ENCODE measurements at places on chromosomes 12 and 14.

- no peak for DNase-seq
These were observed 250.2 kb upstream of the OR4E1 start for GRCh38 chr14:21923820-21924219.

- no peak for DNase-seq
These were observed 100.7 kb downstream of the ITPR2 start for GRCh38 chr12:26732005-26732908.

DNA sequence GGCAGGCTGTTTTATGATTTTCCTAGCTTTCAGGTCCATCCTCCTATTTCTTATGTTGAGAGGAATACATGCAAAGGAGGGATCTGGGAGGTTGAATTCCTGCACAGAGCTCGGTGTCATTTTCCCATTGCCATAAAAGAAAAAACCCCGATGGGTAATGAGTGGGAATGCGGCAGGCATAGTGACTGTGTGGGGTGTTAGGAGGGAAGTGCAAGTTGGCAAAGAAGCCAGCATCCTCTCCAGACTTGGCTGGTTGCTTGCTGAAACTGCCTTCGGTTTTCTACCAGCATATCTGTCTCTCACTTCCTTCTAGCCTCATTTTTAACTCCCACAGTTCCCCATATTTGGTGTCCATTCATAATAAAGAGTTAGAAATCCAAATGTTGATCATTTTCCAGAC lies 1046.1 kb downstream of the SLC6A15 start:
- DNase-seq = no peak

DNA sequence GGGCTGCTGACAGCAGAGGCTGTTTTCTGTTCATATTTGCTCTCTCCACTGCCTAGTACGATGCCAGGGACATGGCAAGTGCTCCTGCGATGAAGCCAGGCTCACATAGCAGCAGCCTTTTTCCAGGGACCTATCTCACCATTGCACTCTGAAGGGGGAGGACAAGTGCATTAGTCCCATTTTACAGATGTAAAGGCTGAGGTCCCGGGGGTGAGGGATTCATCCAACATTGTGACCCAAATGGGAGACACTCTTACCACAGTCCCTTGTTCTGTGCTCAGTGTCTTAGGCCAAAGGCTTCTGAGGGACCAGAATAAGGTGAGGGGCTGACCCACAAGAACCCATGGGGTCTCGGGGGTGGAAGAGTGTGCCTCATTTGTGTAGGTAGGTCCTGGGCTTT lies 21.6 kb upstream of the ESRRB start:
- no peak for DNase-seq

DNA sequence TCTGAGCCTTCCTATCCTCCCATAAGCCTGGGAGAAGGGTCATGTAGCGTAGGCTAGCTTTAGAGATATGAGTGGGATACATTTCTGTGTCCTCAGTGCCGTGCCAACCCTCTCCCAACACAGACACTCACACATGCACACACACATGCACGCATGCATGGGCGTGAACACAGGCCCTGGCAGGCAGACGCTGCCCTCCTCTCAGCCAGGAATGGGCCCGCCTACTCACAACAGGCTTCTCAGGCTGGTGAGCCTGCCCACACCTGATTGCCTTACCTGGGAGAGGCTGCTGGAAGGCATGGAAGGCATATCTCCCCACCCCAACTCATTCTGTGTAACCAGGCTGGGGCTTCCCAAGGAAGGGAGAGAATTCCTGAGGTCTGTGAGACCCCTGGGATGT lies 12.8 kb upstream of the ACVR1B start:
- no peak for DNase-seq

GRCh38 chr12:108779998-108780688 lies 48.8 kb upstream of the CORO1C start:
- DNase-seq = no peak

- no peak for DNase-seq
These were observed 137.3 kb downstream of the FOXN3 start for GRCh38 chr14:89279649-89280232.

- DNase-seq = no peak
These were observed 49.1 kb upstream of the GPHB5 start for GRCh38 chr14:63367742-63368364.

DNA sequence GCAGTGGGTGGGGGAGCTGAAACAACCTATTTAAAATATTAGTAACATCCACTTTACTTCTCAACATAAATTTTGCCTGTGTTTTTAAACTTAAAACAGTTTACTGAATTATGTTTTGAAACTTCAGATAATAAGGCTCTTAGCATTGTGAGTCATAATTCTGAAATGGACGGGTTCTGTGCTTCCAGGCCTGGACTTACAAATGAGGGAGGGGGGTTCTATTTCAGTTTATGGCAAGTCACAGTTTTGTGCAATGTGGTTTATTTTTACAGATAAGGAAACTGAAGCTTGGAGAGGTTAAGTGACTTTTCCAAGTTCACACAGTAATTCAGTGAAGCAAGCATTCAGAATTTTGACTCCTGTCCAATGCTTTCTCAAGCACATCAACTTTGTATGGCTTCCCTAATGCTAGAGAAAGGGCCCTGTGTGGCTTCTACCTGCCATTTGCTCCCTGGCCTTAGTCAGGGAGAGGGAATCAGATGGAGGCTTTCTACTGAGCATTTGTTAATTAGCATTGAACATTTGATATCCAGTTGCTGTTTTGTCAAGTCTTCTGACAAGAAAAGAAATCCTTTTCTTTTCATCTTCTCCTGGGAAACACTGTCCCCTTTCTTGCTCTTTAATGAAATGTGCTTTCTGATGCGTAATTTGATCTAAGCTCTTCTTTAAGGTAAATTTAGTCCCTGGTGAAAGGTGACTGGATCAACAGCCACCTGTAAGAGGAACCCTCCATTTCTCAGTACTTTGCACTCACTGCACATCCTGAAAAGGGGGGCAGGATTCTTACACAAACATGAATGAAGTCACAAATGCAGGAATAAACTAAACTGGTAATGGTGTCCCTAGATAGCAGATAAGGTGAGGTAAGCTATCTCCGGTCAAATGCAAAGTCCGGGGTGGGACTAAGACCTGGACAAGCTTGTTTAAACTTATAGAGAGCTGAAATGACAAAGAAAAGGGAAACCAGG lies 2.5 kb upstream of the SALL2 start:
- DNase-seq = no peak

- no peak for DNase-seq
These were observed 97.4 kb downstream of the SRGAP1 start for GRCh38 chr12:63941879-63942278.

DNA sequence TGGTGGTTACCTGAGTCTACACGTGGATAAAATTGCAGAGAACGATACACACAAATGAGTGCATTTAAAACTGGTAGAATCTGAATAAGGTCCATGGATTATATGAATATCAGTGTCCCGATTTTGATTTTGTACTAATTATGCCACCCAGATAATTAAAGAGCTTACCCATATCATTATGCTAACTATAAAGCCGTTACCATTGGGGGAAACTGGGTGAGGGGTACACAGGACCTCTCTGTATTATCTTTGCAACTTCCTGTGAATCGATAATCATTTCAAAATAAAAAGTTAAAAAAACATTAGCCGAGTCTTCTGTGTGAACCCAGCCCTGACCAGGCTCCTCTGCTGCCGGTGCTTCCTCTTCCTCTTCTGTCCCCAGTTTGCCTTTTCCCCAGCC lies 107.1 kb downstream of the SMOC1 start:
- no peak for DNase-seq

DNA sequence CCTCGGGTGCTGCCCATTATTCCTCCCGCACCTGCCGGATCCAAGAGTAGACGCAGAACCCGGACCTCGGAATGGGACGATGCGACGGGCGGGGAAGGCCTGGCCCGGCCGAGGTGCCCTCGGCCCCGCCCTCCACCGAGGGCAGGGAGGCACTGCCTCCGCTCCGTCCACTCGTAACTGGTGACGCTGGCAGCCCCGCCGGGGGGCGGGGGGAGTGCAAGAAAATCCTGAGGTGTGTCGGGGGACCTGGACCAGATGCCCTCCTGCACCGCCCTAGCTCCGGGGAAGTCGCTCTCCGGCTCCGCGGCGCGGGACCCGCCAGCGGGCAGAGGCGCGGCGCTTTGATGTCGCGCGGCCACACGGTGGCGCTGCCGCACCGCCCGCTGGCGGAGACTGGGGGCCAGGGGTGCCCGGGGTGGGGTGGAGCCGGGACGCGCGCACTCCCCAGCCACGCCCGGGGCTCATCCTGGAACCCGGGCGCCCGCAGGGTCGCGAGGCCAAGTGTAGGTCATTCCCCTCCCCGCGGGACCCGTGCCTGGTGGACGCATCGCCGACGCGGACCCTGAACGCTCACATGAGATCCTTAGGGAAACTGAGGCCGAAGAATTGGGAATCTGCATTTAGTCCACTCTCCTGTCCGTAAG lies 202.8 kb downstream of the TTC8 start:
- peak; percentile 12 for DNase-seq

GRCh38 chr12:12551115-12551514 lies 11.5 kb downstream of the DUSP16 start:
- no peak for DNase-seq

GRCh38 chr12:96261557-96261956 lies 67.4 kb downstream of the ELK3 start:
- no peak for DNase-seq

DNA sequence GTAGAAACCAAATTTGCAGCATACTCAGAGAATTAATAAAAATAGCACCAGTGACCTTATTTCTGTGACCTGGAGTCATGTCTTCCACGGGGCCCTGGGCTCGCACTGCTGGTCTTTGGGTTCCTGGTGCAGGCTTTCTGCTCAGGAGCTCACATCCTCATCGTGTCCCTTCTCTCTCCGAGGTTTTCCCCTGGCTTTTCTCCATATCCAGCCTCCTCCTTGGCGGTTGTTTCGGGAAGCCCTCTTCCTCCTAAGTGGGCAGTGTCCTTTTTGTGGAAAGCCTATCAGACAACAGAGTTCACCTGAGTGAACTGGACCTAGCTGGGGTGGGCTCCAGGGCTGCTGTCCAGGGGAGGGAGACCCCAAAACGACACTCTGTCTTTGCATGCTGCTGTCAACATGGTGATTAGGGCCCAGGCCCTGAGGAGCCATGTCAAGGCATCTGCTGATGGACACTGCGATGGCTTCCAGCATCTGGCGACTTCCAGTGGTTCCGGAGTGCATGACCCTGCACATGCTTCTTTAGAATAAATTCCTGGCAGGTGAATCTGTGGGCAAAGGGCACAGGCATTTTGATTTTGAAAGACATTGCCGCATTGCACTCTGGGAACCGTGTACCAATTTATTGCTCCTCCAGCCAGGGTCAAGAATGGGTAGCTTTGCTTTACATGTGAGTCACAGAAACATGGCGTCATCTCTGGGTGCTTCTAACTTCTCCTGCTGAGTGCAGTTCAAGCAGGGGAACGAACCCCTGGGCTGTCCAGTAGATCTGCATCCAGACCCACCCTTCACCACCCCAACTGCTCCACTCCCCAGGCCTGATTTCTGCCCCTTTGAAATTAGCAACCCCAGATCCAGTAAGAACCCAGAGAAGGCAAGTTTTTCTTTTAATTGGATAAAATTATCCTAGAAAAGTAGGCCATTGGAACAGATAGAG lies 136.8 kb downstream of the ADGRD1 start:
- no peak for DNase-seq

GRCh38 chr12:69497308-69498026 lies 27.3 kb downstream of the FRS2 start:
- no peak for DNase-seq

DNA sequence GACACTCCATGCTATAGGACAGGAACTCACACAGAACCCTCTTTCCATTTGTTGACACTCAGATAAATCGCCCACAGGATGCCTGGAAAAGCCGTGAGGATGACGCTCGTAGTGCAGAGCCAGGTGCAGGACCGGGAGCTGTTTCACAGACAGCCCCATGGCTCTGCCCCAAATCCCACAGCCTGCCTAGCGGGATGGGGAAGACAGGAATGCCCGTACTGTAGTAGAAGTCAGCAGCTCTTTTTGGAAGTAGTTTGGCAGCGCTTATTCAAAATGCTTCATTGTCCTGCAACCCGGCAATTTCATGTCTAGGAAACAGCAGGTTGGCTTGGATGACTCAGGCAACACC lies 41.6 kb downstream of the JAG2 start:
- peak; percentile 19 for DNase-seq

DNA sequence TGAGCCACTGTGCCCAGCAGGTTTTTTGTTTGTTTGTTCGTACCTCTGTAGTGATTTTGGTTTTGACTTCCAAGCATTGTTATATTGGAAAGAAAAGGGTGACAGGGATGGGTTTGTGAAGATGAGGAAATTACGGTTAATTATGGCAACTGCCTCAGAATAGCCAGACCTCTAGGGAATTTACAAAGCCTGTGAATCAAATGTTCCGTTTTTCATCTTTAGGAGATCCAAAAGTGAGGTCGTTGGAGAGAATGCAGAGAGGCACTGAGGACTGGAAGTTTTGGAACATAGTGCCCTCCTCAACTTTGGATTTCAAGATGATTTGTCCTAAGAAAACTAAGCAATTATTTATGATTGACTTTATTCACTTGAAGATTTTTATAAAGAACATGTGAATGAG lies 54.5 kb upstream of the EVL start:
- DNase-seq = no peak

DNA sequence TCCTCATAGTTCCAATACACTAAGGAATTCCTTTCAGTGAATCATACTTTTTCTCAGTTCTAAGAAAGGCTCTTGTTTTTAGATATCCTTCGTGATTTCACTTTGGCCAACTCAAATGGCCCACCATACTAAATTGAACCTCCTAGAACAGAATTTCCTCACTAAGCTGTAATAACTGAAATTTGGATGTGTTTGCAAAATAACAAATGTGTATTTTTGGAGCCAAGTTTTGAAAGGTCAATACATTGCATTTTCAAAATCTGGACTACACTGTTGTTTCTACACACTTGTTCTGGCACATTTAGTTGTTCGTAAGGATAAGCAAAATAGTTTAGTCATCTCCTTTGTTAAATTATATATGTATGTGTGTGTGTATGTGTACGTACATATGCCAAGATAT lies 439.0 kb upstream of the STXBP6 start:
- no peak for DNase-seq

DNA sequence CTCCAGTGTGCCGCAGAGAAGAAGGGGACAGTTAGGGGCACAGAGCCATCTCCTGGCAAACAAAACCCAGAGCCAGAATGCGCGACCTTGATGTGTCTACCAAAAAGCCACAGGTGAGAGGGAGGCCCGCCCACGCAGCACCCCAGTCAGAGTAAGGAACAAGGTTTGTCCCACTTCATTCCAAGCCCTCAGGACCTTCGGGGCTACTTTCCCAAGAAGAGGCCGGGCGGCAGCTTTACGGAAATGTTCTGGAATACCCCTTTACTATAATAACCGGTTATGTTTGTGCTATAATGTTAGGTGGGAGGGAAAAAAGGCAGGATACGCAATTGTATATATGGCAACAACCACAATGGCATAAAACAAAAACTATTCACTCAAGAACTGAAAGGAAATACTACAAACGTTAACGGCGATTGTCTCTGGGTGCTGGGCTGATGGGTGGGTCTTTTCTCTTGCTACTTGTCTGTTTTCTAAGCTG lies 12.3 kb downstream of the CCDC88C start:
- no peak for DNase-seq
